Fibroblast of villous mesenchyme (primary cell): ENCODE measurements at places on chromosomes 16 and 17.

GRCh38 chr16:85366031-85366763, 246.9 kb upstream of the GSE1 start:
- peak; percentile 26 for DNase-seq

DNA sequence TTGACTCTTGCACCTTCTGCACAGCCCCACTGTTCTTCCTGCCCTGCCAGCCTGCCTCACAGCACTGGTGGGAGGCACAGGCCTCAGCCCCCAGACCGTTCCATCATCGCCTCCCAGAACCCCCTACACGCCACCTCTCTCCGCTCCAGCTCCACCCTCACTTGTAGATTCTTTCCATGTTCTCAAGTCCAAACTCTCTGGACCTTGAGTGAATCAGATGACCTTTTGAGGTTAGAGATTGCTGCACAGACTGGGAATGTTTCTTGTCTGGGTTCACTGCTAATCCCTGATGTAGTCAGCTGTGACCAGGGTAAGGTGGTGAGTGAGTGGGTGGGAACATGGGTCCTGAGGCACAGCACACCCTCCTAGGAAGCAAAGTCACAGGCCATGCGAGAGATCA, 272.4 kb downstream of the IRF8 start:
- peak; percentile 98 for DNase-seq

DNA sequence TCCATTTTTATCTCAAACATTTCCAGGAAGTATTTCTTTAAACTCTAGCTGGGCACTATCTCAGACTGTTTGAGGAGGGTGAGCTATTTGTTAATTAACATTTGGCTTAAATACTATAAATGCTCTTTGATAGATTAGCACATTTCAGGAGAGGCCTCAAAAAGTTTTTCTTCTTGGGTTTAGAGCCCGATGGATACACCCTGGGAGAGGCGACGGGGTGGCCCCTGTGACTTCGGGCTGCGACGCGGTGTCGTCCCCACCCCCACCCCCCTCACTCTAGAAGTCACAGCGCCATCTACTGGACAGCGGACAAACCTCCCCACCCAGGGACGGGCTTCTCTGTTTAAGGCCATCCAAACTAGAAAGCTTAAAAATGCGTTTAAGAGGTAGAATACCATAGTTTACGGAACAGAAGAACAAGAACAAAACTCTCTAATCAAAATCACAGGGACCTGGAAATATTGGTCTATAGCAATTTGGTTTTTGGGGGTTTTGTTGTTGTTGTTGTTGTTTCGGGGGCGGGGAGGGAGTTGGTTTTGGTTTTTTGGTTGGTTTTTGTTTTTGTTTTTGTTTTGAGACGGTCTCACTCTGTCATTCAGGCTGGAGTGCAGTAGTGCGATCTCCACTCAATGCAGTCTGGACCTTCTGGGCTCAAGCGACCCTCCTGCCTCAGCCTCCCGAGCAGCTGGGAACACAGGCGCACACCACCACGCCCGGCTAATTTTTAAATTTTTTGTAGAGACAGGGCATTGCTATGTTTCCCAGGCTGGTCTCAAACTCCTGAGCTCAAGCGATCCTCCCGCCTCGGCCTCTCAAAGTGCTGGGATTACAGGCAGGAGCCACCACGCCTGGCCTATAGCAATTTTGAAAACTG, 254.4 kb downstream of the C16orf95 start:
- peak; percentile 71 for DNase-seq

GRCh38 chr17:49996495-49997300, 1.7 kb upstream of the DLX3 start:
- DNase-seq, result peak; percentile 17

DNA sequence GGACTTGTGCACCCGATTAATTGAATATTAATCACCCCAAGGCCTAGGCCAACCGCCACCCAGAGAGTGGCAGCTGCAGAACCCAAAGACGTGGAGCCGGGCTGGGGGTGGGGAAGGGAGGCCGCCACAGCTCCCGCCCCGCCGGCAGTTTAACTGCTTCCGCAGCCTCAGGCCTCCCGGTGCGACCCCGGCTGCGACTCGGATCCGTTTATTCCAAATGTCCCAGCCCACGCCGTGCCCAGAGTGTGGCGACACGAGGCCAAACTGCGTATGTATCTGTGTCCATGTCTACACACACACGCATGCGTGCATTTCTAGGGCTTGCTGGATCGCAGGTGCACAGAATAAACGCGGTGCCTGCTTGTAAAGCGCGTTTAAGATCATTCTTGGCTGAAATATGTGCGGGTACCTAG, 802 bp upstream of the TOB1 start:
- DNase-seq, result no peak

DNA sequence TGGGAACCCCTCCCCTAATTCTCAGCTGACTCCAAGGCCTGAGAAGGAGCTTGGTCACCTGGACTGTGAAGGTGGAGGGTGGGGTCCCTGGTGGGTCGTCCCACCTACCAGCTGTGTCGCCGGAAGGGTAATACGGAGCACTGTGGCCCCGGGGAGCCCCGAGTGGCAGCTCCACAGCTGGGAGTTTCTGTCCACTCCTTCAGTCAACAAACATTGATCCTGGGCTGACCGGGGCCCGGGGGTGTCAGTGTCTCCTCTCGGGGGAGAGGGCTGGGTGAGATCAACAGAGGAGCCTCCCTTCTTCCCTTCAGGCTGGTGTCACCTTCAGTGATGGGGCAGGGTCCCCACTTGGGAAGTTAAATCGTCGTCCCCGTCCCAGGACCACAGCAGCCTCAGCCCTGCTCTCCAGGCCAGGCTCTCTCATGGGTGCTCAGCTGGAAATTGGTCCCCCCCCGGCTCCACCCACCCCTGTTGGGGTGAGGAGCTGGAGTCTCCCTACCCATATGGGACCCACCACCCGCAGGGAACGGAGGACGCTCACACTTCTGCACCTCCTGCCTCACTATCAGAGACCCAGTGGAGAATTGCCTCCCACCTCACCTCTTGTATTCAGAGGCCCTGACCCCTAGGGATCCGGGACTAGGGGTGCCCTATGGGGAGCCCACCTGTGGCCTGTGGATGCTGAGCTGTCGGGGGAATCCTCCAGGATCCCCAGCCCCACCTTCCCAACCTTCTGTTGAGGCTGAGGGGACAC, 1.9 kb downstream of the GCGR start:
- no peak for DNase-seq

DNA sequence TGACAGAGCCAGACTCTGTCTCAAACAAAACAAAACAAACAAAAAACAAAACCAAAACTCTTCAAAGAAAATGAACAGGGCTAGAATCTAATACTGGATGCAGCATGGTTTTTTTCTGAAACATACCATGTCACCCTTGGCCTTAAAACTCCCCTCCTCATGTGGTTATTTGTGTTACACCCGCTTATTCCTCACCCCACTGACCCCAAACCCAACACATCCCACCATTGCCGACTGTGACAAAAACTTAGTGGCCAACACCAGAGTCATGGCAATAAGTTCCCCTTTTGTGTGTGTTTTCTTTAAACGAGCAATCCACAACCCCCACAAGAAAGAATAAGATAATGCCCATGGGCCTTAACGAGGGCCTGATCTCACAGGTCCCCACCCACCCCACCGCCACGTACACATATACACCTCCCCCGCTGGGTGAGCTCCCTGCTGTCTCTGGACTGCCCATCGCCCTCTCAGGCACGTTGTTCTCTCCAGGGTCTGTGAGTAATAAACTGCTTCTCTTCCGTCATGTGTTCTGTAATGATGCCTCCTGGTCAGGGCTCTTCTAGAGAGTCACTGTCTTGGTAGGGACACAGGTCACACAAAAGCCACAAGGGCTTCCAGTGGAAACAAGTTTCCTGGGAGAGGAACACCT, 16.8 kb upstream of the ENGASE start:
- no peak for DNase-seq

DNA sequence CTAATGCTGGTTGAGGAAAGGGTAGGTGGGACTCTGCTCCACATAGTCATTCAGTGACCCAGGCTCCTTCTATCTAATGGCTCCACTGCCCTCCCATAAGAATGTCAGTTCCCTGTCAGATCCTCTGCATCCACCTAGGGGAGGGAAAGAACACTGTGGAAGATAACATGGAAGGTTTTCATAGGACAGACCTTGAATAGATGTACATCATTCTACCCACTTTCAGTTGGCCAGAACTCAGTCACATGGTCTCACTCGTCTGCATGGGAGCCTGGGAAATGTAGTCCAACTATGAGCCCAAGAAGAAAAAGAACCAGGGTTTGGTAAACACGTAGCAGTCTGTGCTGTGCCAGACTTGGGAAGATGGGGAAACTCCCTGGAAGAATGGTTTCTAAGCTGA, 27.1 kb upstream of the SCNN1B start:
- DNase-seq, result no peak

DNA sequence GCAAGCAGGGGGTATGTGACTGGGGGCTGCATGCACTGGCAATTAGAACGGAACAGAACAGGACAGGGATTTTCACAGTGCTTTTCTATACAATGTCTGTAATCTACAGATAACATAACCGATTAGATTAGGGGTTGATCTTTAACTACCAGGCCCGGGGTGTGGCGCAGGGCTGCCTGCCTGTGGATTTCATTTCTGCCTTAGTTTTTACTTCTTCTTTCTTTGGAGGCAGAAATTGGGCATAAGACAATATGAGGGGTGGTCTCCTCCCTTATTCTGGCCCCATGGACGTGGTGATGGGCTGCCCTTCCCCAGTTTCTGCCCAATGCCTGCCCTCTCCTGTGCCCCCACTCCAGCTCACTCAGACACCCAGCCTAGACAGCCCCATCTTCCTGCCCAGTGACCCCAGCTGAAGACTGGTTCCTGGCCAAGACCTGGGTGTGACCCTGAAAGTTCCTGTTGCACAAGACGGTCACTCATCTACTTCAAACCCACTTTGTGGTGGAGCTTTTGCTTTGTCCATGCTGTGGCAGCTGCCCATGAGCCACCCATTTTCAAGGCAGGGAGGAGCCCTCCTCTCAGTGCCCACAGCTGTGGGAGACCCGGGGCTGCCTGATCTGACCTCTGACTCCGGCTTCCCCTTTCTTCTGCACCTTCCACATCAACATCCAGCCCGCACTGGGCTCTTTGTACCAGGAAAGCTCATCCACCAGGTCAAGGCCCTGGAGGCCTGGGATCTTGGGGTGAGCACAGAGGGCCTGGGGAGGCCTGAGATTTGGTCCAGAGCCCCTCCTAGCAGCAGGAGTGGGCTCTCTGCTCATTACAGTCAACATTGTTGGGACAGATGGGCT, 18.6 kb downstream of the ALOX12B start:
- no peak for DNase-seq

GRCh38 chr17:43603321-43603720, 57.2 kb upstream of the ETV4 start:
- no peak for DNase-seq

GRCh38 chr17:50689956-50690886, 17.5 kb downstream of the ANKRD40 start:
- peak; percentile 38 for DNase-seq

DNA sequence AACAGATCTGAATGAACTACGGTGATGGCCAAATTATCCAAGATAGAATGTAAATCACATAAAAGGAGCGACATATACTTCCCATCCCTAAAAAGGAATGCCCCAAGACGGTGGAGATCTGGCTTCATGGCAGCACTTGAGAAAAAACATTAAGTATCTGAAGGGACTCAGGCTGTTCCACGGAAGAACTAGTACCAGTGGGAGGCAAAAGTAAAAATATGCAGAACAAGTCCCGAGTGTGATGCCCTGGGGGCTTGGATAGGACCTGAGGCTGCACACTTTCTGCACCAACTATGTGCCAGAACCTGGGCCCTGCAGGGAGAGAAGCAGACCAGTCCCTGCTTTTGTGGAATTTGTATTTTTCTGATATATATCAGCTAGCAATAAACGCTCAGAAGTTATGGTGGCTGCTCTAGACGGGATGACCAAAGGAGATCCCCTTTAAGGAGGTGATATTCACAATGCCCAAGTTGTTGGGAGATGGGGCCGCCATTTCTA, 539 bp upstream of the CKLF start:
- DNase-seq, result no peak

- no peak for DNase-seq
These were observed 3.1 kb upstream of the DNAJA2 start for GRCh38 chr16:46976550-46976949.

DNA sequence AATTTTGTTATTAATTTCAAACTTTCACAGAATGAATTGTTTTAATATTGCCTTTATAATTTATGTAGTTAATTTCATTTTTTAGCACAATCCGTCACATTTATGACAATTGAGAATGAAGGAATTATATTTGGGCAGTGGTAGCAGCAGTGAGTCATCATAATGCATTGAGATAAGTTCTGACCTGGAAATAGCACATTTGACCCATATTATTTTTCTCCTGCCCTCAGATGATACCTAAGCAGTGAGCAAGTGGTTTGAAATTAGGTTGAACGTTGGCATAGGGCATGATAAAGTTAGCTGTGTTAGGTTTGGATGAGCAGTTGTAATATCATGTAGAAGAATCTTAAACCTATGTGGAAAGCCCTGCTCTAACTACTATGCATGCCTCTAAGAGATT, 1431.3 kb upstream of the CDH8 start:
- no peak for DNase-seq
